ENCODE measurements at places on chromosomes 11 and 22.

DNA sequence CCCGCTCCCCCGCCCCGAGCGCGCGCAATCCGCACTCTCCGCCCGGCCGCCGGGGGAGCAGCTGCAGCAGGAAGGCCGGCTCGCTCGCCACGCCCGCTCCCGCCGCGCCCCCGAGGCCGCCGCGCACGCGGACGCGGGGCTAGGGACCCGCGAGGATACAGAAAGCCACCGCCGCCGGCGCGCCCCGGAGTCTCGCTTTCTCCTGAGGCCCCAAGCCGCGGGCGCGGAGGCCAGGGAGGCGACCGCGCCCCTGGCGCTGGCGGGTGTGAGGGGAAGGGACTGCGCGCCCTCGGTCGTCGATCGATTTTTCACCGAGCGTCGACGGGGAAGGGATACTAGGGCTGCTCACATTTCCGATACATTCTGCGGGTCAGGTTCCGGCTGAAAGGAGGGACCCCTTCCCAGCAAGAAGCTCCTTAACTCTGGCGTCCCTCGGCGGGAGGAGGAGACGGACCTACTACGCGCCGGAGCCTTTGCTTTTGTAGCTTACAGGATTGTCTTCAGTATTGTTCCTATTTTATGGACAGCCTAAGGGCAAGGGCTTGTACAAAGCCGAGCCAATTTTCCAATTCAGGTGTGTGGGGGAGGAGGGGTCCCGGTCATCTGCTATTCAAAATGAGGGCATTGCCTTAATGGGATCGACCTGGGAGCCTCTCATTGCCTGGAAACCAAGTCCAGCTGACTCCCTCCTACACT lies 416 bp upstream of the GAB2 start:
- peak; percentile 58 for DNase-seq

- DNase-seq: no peak
Observed at GRCh38 chr11:65505466-65506289, 6.8 kb downstream of the MALAT1 start.

- DNase-seq: peak; percentile 45
Observed at GRCh38 chr11:78646564-78647185, 72.0 kb upstream of the NARS2 start.

DNA sequence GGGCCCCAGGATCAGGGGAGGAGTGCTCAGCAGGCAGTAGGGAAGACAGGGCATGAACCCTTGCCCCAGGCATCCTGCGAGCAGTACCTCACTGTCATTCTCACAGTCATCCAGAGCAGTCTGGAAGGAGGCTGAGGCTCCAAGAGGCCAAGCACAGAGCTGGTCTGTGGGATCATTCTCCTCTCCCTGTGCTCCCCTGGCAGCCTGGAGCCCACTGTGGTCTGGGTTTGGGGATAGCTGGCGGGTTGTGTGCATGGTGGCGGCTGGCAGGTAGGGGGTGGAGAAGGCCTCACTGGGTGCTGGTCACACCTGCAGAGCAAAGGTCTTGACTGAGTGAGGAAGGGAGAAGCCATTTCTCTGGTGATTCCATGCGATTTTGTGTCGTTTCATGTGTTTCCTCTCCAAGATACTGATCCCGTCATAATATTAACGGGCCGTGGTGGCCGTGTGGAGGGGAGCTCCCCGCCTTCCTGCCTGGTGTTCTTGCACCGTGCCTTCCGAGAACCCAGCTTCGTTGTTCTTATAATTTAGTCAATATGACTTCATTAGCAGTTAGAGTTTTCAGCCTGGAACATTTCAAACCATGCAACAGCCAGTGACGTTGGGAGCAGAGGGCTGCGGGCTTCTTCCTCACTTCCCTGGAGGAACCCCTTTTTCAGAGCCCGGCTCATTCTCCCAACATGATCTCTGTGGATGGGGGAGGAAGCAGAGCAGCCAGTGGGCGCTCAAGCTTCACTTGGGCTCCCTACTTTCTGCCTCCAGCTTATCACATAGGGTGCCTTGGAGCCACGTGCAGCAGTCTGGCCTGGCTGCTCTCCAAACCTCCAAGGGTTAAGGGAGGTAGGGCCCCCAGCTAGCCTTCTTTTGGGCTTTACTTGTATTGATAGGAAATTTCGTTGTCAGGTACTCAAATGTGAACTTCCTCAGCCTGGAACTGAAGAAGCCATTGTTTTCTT lies 20.8 kb upstream of the ADORA2A start:
- DNase-seq: no peak

DNA sequence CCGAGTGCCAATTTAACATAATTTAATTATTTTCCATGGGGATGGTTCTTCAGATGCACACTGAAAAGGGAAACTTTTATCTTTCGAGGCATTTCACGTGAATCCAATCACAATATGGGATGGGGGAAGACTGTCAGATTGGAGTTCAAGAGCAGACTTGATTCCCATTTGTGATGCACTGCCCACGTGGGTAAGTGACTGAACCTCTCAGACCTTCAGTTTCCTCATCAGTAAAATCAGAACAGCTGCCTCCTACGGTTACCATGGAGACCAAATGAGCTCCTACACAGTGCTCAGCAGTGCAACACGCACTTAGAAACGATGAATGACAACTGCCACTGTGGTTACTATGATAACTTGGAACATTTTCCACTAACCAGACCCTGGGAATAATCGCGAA lies 21.7 kb downstream of the KIAA0930 start:
- DNase-seq: no peak

DNA sequence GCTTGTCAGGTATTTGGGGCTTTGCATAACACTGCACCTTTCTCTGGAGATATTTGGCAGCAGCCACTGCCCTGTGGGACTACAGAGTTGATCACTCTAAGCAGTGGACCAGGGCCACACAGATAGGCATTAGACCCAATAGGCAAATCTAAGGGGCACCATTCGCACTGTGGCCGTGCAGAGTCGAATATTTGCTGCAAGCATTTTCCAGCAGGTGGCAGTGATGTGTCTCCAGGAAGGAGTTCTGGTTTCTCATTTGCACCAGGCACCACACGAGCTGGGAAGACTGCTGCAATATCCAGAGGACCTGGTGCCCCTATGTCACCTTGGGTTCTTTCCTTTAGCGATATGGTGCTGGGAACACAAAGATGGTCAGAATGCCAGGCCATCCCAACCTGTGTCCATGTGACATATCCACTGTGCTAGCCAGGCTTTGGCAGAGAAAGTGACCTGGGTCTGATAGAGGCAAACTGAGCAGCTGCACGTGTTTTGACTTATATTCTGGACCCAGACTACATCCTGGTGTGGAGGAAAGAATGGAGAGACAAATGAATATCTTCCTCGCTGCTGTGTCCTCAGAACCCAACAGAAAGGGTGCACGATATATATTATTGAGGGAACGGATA lies 318.7 kb downstream of the BUD13 start:
- DNase-seq: no peak

DNA sequence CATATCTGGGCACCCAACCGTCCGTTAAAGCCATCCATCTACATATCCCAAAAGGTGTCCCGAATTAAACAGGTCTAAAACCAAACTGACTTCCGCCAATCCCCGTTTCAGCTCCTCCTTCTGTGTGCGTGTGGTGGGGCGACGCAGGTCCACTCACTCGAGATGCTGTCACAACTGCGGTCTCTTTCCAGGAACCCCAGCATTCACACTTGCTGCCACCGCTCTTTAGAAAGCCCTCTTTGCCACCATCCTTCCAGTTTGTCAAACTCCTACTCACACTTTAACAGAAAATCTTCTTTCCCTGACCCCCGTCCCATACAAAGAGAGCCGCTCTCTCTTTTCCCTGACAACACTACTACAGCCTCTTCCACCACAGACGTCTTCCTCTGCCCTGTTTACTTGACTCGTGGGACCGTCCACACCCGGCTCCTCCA lies 467 bp downstream of the ESS2 start:
- no peak for DNase-seq

DNA sequence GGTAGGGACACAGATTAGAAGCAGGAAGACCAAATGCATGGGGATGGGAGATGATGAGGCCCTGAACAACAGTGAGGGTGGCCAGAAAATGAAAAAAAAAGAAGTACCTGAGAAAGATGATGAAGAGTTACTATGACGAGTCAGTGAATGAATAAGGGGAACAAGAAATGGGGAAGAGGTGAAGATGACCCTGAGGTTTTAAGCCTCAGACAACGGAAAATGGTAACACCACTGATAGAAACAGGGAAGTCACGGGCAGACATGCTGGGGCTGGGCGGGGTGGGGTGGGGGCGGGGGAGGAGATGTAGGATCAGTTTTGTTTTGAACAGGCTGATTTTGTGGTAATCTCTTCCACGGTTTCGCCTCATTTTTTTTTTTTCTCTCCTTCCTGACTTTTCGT lies 205.1 kb upstream of the CADM1 start:
- DNase-seq: no peak

GRCh38 chr11:59727426-59727825 lies 13.8 kb upstream of the OR10V1 start:
- DNase-seq: no peak

- no peak for DNase-seq
Observed at GRCh38 chr22:40252146-40252545, 74.4 kb downstream of the TNRC6B start.
